Activated CD4-positive, alpha-beta T cell treated with anti-CD3 and anti-CD28 coated beads for 36 hours (primary cell): ENCODE measurements at places on chromosomes 7 and 10.

- DNase-seq: peak; percentile 16
These were observed 1.1 kb downstream of the UFSP1 start for GRCh38 chr7:100888291-100888987.

- DNase-seq: no peak
These were observed 201.6 kb upstream of the LRRN3 start for GRCh38 chr7:110889335-110889734.

DNA sequence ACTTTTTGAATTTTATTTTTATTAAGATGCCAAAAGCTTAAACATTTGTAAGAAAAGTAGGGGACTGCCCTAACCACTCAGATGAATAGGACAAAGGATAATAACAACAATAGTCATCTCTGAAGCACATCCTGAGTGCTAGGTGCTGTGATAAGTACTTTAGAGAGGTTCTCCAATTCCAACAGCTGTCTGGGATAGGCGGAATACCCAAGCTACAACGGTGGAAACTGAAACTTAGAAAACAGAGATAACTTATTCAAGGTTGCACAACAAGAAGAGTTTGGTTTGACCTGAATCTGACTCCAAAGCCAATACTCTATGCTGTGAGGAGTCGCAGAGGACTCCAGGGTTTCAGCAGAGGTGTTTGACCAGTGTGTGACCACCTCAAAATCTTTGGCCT lies 2.0 kb downstream of the RTKN2 start:
- no peak for DNase-seq

GRCh38 chr7:158107806-158108205 lies 479.8 kb downstream of the PTPRN2 start:
- no peak for DNase-seq

- DNase-seq: no peak
These were observed 8.5 kb downstream of the NT5C2 start for GRCh38 chr10:103184615-103185014.
